Germinal center (tissue), 1 donor: ENCODE measurements at places on chromosomes 16 and 17.

DNA sequence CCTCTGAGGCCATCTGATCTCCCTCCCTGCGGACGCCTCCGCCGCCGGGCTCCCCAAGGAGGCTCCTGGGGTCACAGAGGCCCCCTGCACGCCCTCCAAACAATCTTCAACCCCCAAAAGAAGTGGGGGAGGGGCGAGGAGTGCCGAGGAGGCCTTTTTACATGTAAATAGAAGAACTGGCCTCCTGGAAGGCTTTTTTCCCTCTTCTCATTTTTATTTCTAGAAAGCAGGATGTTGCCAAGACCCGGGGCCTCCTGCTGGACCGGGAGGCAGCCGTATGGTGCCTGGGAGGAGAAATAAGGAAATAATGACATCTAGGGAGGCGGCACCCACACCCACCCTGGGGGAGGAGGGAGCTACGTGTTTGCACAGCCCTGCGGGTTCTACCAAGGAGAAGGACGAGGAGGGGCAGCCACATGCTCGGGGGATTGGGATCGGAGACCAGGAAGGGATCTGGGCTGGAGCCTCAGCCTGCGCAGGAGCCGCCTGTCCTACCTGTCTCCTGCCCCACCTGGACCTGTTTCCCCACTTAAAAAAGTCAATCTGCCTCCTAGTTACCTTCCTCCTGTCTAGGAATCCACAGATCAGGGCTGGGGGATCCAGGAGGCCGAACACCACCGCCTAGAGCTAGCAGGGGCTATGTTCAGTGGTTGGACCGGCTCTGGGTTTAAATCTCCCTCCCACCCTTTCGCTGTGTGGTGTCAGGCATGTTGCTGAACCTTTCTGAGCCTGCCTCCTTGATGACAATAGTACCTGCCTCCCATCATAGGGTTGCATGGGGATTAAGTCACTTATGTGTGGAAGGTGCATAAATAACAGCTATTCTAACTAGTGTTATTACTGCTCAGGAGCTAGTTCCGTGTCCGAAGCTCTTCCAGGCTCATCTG lies 175.7 kb upstream of the GSE1 start:
- DNase-seq, result no peak

GRCh38 chr17:5605452-5605851 lies 21.1 kb upstream of the NLRP1 start:
- DNase-seq, result no peak

DNA sequence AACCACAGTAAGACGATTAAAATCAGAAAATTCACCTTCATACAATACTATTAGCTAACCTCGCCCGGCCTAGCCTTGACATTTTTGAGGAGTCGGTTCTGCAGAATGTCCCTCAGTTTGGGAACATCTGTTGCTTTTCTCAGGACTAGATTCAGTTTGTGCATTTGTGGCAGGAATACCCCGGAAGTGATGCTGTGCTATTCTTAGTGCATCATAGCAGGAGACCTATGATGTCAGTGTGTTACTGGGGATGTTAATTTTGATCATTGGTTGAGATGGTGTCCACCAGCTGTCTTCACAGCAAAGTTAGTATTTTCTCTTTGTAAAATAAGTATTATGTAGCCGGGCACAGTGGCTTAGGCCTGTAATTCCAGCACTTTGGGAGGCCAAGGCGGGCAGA lies 21.5 kb upstream of the HELZ start:
- DNase-seq, result no peak

GRCh38 chr16:31525113-31525512 lies 2.6 kb upstream of the AHSP start:
- DNase-seq, result no peak

GRCh38 chr17:73987845-73988509 lies 215.5 kb upstream of the RPL38 start:
- DNase-seq, result no peak

- DNase-seq, result no peak
Observed at GRCh38 chr17:12388226-12388625, 277.5 kb upstream of the MYOCD start.
